ENCODE measurements at places on chromosomes 5 and 9.

DNA sequence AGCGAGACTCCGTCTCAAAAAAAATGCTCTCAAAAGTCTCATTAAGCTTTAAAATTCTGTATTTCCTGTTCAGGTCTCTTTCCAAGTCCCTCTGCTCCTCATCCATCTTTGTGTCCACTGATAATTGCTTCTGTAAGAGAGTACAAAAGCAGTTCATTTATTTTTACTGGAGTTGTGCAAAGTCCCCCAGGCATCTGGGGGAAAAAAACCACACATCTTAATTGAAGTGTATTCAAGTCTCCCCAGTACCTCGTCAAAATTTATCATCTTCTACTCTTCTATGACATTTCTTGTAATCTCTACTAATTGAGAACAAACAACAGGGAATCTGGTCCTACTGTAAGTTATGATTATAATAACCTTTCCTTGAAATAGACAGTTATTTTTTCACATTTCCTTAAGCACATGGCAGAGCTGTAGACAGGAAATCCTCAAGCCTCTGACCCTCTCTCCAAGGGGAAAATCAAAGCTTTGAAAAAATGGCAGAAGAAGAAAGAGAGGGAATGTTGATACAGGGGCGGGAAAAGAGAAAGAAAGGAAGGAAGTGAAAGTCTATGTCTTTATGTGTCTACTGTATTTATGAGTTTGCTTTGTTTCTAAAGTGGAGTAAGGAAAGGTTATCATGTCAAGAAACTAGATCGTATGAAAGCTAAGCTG is 51.5 kb downstream of the RAI14 start:
- no peak for DNase-seq

GRCh38 chr9:7369384-7369821 is 430.2 kb downstream of the DMAC1 start:
- DNase-seq = no peak

DNA sequence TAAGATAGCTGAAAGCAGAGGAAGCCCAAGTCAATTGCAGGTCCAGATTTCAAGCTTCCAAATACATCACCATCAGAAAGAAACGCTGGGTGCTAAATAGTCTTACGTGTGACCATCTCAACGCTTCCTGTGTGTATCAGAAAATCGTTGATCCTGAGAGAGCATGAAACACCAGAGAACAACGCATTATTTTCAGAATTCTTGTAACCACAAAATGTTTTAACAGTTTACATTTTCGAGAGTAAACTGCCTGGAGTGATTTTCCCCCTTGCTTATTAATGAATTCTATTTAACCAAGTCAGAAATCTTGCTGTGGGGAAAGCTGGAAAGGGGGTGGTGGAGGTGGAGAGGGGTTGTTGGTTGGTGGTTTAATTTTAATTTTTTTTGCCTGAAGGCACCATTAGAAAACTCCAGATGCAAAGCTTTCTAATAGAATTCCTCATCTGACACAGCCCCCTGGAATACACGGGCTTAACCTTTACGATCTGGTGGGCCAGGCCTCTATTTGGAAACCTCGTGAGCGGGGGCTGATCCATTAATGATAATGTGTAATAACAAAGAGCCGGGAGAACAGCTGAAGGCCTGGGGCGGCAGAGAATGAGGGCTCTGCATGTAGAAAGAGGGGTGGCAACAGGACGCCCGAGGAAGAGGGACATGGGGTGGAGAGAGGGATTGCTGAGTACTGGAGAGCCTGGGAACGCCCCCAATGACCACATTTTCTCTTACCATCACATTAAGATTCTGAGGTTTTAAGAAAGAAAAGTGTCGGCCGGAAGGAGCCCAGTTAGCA is 124.5 kb upstream of the NFIB start:
- no peak for DNase-seq

- DNase-seq = peak; percentile 57
Measured at GRCh38 chr9:85743275-85744128, 1.7 kb upstream of the AGTPBP1 start.

DNA sequence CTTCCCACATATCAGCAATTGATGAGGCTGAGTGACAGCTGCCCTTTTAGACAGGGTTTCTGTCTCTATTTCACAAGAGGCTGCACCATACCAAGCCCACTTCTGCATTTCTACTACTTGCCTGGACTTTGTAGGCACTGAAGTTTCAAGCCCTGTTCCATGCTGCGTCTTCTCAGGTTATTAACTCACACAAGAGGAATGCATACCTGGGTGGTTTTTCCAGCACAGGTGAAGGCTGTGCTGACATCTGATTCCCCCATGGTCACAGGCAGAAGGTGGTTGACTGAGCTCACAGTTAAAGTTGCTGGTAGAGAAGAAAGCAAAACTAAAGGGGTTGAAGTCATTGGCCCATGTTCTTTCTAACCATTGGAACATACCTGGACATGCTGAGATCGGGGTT is 86.6 kb downstream of the MAMDC2 start:
- DNase-seq = no peak

- DNase-seq = no peak
Measured at GRCh38 chr9:123107639-123108285, 74.3 kb downstream of the GPR21 start.

DNA sequence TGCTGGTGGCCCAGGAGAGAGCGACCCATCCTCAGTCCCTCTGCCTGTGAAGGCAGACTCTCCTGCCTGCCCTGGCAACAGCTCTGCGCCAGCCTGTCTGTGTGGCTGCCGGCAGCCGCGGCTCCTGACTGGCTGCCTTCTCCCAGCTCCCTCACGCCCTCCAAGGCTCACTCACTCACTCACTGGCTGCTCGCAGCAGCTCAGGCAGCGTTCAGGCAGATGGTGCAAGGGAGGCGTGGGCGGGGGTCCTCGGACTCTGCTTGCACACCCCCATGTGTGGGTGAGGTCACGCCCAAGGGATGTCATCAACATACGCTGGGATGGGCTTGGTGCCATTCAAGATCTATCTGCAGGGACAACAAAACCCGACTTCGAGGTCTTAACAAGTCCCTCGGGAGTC is 66.7 kb downstream of the DAB2IP start:
- no peak for DNase-seq

DNA sequence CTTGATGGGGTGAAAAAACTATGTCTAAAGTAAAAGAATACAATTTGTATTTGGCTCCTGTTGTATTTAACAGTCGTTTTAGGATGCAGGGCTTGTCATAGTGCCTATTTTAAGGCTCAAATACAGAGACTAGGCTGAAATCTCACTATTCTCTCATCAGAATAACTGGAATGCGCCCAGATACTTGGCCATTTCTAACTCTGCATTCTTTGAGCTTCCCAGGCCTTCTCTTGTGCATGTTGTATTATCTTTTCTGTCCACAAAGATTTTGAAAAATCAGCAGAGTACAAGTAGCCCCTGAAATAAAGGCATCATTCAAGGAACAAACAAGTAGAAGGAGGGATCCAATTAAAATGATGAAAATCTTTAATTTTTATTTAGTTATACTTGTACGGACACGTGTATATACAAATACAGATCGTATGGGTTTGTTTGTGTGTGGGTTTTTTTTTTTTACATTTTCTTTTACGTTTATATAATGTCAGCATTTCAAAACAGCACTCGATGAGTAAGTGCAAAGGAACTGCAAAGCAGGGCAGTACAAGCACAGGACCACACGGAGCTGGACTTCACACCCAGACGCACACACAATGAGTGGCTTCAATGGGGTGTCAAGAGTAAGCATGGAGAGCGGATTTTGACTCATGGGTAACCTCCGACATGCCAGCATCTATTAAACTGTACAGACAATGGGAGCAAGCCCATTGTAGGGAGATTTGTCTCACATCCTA is 294.0 kb downstream of the EFNA5 start:
- no peak for DNase-seq

- no peak for DNase-seq
Measured at GRCh38 chr9:84045481-84046097, 65.0 kb downstream of the RMI1 start.

DNA sequence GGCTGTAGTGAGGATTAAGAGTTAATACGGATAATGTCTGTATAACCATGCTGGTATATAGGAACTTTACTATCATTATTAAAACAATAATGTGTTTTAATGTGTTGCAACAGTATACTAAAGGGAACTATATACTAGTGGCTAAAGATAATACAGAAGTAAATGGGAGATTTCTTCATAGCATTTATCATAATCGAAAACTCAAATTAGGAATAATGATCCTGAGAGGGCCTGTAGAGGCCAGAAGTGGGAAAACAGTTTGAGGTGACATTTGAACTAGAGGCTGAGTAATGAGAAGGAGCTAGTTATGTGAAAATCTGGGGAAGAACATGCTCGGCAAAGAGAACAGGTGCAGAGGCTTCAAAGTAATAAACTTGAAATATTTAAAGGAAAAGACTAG is 2.9 kb downstream of the TCERG1 start:
- peak; percentile 41 for DNase-seq

DNA sequence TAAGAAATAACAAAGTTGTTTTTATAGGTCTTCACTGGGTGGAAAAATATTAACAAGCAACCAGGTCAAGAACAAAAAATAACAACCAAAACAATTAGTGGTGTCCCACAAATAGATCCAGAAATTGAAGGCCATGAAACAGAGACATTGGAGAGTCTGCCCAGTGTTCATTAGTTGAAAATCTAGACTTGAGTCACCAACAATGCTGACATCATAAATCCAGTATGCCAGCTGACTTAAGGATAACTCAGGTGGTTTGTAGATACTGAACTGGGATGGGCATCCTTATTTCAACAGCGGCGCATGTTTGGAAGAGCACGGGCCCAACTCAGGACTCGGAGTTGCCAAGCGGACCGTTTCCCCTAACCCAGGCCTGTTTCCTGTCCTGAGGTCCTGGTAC is 80.7 kb upstream of the TNFAIP8 start:
- DNase-seq = peak; percentile 49

DNA sequence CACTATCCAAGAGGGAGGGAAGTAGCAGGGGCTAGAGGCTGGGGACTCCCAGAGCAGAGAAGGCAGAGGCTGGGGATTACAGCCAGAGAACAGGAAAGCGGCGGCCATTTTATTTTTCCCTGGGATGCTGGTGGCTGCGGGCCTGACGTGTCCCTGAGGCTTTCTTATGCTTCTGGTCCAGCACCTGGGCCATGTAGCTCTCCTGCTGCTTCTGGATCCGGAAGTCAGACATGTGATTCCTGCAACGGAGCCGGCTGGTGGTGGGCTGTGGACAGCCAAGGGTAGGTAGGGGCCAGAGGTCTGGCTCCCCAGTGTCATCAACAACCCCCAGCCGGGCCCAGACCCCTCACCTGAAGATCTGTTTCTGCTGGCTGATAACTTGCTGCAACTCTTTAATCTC is 1.8 kb upstream of the PROB1 start:
- no peak for DNase-seq

DNA sequence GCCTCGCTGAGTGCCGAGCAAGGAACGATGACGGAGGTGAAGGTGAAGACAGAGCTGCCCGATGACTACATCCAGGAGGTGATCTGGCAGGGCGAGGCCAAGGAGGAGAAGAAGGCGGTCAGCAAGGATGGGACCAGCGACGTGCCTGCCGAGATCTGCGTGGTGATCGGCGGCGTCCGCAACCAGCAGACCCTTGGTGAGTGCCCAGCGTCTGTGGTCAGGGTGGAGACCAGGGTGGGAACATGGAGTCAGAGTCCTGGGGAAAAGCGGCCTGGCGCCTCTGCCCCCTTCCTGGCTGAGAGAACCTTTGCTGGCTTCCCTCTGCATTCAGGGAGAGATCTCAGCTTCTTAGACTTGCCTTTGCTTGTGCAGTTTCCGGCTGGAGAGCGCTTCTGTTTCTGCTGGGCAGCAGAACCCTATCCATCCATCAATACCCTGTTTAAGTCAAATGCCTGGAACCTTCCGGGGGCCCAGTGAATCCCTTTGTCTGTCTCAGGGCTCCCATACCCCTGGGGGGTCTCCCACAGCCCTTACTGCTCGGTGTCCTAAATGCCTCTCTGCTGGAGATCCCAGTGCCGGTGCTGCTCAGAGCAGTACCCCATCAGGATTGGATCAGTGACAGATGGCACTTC is 89.6 kb downstream of the AMBP start:
- no peak for DNase-seq

GRCh38 chr5:176712546-176713304 is 65.4 kb downstream of the TSPAN17 start:
- DNase-seq = no peak

- no peak for DNase-seq
Measured at GRCh38 chr9:95027914-95028852, 289.3 kb downstream of the FANCC start.

DNA sequence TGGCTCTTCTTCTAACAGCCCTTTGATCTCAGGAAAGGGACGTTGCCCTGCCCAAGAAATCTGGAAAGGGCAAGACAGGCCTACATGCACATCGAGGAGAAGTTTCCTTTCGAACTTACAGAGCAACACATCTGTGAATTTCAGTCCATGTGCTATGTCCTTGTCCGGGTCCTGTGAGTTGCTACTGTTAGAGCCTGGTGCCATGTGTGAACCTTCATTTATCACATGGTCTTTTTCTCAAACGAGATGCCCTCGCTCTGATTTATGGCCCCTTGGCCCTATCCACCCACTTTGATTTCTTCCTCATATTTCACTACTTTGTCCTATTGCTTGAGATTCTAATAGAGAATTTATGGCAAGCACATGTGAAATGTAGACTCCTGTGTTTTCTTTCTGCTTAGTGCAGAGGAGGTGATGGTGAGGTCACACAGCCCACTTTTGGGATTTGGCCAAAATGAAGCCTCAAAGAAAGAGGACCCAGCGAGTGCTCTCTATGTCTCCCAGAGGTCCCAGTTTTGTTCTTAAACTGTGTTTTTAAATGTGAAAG is 153.1 kb downstream of the SNCAIP start:
- no peak for DNase-seq

DNA sequence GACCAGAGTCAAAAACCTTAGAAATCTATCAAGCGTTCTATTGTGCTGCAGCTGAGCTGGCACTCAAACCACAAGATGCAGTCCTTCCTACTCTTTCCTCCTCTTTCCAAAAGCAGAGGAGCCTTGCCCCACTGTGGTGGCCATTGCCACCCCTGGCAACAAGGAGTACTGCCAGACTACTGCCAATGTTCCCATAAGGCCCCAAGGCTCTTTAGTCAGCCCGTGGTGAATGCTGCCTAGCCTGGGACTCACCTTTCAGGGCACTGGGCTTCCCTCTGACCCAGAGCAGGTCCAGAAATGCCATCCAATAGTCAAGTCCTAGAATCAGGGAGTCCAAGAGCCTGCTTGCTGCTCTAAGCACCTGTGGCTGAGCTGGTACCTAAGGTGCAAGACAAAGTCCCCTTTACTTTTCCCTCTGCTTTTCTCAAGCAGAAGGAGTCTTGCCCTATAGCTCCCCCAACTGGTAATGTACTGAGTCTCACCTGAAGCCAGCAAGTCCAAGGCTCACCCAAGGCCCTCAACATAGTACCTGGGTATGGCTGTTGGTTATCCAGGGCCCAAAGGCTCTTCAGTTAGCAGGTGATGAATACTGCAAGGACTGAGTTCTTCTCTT is 219.4 kb downstream of the ATPSCKMT start:
- DNase-seq = no peak

Data from suppressor macrophage treated with lipopolysaccharide for 1 hour (primary cell).